ENCODE measurements at places on chromosomes 12 and 14.

- DNase-seq = no peak
Observed at GRCh38 chr12:103832048-103832997, 8.7 kb downstream of the NT5DC3 start.

DNA sequence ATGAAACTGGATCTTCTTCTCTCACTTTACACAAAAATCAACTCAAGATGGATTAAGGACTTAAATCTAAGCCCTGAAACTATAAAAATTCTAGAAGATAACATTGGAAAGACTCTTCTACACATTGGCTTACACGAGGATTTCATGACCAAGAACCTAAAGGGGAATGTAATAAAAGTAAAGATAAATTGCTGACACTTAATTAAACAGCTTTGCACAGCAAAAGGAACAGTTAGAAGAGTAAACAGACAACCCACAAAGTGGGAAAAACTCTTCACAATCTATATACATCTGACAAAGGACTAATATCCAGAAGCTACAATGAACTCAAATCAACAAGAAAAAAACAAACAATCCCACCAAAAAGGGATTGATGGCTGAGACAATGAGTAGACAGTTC lies 74.4 kb downstream of the BLTP3B start:
- no peak for DNase-seq

GRCh38 chr12:1493781-1494565 lies 100.4 kb downstream of the FBXL14 start:
- no peak for DNase-seq

DNA sequence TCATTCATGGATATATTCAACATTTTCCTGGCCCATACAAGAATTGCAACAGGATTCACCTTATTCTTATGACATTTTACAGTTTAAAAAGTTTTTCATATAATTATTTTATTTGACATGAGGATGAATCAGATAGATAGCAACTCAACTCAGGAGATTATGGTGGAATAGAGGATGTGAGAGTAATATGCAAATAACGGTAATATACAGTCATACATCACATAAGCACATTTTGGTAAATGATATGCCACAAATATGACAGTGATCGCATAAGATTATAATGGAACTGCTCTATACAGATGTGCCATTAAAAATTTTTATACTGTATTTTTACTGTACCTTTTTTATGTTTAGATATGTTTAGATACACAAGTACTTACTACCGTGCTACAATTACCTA lies 24.1 kb upstream of the CRADD start:
- no peak for DNase-seq

DNA sequence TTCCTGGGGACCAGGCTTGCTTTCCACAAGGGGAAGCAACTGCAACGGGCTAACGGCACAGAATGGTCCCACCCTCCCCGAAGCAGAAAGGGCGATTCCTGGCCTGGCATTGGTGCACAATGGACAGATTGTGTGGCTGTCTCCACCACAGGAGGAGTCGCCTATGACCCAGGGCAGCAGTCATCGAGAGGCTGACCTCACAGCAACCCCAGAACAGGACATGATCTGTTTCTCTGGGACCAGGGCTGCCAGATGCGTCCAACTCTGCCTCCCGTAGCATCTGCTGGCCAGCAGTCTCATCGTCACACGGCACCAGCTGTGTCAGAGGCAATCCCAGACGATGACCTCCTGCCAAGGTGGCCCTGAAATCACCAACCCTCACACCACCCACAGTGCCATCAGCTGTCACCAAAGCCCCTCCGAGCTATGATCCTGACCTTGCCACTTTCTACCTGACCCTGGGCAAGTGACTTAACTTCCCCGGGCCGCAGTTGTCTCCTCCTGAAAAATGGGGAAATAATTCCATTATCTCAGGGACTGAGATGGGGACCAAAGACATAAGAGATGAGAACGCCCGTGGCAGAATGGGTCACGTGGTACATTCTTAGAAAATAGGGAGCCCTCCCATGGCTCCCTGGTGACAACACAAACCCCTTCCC lies 86.7 kb downstream of the CHGA start:
- DNase-seq = no peak

- DNase-seq = no peak
Observed at GRCh38 chr14:78358591-78358990, 188.4 kb downstream of the NRXN3 start.

DNA sequence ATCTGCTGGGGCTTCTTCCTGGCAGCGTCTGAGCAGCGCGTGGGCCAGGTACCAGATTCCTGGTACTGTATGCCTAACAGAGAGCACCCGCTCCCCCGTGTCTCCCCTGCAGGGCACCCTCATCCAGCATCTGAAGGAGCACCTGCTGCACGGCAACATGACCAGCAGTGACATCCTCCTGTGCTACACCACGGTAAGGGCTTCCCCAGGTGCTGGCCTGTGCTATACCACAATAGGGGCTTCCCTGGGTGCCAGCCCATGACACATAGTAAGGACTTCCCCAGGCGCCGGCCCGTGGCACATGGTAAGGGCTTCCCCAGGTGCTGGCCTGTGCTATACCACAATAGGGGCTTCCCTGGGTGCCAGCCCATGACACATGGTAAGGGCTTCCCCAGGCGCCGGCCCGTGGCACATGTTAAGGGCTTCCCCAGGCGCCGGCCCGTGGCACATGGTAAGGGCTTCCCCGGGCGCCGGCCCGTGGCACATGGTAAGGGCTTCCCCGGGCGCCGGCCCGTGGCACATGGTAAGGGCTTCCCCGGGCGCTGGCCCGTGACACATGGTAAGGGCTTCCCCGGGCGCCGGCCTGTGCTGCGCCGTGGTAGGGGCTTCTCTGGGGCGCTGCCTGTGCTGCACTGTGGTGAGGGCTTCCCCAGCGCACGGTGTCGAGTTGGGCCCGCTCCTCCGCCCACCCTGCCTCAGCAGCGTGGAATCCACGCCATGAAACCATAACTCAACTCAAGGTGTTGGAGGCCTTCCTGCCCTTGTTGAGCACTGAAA lies 49.3 kb downstream of the AACS start:
- no peak for DNase-seq

GRCh38 chr12:106001837-106002218 lies 136.9 kb downstream of the NUAK1 start:
- DNase-seq = no peak

GRCh38 chr12:130714091-130714590 lies 2.0 kb downstream of the RIMBP2 start:
- DNase-seq = no peak

- DNase-seq = no peak
Observed at GRCh38 chr12:56991319-56992246, 14.8 kb downstream of the ZBTB39 start.

Measured in activated CD4-positive, alpha-beta T cell treated with anti-CD3 and anti-CD28 coated beads, Interleukin-2, amount 50 U/mL, for 4 hours (primary cell).